MM.1S (cell line): ENCODE measurements at places on chromosomes 2 and 18.

DNA sequence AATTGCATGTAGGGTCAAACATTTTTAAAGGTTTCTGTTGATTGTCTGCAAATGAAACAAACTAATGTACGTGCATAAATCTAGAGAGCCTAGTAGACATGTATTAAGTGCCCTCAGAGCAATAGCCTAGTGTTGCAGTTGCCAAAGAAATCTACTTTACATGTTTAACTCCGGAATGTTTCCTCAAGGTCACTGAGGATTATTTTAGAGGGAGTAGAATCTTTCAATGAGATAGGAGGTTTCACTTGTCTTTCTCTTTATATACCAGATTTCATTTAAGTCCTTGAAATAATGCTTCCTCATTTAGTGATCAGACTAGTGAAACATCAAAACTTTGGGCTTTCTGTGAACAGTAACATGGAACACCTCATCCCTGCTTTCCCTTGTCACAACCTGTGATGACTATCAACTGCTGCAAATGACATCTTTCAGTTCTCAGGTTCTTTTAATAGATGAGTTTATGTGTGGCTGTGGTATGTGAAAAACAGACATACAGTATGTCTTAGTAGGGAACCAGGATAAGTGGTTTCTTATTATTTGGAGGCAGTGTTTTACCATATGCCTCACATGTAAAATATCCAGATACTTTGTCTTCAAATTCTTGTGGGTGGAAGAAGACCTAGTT, 5.5 kb downstream of the UBE2E3 start:
- peak; percentile 50 for DNase-seq

- DNase-seq, result no peak
Observed at GRCh38 chr2:239393941-239394340, 6.9 kb downstream of the HDAC4 start.

DNA sequence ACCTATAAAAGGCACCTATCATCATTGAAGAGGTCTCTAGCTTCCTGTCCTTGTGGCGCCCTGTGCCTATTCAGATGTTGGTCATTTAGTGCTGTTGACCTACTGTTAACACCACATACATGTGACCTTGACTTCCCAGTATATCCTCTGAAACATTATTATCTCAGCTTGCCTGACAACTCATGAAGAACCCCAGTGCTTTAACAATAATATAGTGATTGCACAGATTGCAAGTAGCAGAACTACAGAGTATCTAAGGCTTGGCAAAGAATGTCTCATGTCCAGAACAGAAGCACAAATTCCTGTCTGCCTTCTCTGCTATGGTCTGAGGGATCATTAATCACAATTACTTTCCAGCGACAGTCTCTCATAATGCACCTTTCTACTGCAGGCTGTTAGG, 165.3 kb downstream of the LCLAT1 start:
- DNase-seq, result no peak

DNA sequence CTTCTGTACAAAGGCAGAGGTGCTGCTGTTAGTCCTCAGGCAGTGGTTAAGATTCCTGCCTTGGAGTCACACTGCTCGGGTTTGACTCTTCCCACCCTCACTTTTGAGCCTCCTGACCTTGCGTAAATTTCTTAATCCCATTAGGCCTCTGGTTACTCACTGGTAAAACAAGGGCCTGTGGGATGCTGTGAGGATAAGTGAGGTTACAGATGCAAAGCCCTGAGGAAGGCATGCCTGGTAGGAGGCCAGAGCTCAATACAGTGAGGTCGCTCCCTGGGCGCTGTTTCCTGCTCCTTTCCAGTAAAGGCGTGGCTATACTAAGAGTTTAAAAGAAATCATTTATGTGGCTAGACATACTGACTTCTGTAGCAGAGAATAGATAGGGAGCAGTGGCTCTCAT, 127.5 kb upstream of the TMEM200C start:
- no peak for DNase-seq

GRCh38 chr2:229296016-229296415, 24.9 kb upstream of the PID1 start:
- no peak for DNase-seq
